Stimulated activated CD8-positive, alpha-beta memory T cell treated with anti-CD3 and anti-CD28 coated beads, Interleukin-7, amount 100 ng/mL, for 1 hour (primary cell): ENCODE measurements at places on chromosomes 16 and 17.

DNA sequence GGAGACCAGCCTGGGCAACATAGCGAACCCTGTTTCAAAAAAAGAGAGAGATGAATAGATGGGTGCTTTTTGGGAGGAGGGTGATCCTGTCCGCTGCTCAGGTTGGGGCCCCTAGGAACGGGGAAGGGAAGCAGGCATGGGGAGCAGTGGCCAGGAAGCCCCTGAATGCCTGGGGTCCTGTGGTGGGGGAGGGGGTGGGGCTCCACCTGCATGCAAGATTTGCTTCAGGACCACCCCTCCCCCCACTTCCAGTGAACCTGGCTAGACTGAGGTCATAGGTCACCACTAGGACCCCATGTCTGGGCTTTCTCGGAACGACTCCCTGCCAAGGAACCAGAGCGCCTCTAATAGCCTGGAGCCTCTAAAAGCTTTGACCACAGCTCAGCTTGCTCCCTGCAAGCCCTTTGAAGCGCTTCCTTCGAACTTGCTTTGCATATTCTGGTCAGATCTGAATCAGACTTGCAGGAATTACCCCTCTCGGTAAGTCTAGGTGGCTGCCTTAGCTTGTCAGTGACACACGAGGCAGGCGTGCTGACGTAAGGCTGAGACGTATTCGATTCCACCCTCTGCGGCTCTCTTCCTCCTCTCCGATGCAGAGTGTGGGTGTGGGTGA, 3.7 kb downstream of the SOCS3 start:
- DNase-seq = peak; percentile 73

DNA sequence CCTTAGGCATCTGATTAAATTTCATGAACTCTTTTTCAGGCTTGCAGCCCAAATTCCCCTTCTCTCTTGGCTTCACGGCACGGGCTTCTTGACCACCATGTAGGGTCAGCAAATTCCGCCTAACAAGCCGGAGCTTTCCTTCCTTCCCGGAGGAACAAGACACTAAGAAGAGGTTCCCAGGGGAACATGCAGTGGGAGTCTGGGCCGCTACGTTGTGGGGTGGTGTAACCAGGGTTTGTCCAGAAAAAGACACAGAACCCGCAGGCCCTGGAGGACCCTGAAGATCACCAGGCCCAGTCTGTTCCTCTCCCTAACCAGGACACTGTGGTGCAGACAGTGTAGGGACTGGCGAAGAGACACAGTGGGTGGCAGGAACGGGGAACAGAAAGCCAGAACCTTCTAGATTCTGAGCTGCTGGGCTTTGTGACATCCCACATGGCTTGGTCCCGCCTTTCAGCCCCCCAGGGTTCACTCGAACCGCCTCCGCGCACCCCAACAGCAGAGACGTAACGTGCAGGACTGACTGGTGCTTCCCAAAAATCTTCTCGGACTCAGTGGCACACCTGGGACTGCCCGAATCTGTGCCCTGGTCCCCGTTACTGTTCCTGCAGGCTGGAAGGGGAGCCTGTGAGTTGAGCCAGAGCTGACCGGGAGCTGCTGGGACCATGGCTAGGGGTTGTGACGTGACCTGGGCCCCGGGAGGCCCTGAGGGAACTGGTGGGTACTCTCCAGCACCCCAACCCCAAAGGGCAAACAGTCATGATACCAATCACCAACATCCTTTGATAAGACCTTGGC, 55.2 kb downstream of the TBC1D16 start:
- no peak for DNase-seq

DNA sequence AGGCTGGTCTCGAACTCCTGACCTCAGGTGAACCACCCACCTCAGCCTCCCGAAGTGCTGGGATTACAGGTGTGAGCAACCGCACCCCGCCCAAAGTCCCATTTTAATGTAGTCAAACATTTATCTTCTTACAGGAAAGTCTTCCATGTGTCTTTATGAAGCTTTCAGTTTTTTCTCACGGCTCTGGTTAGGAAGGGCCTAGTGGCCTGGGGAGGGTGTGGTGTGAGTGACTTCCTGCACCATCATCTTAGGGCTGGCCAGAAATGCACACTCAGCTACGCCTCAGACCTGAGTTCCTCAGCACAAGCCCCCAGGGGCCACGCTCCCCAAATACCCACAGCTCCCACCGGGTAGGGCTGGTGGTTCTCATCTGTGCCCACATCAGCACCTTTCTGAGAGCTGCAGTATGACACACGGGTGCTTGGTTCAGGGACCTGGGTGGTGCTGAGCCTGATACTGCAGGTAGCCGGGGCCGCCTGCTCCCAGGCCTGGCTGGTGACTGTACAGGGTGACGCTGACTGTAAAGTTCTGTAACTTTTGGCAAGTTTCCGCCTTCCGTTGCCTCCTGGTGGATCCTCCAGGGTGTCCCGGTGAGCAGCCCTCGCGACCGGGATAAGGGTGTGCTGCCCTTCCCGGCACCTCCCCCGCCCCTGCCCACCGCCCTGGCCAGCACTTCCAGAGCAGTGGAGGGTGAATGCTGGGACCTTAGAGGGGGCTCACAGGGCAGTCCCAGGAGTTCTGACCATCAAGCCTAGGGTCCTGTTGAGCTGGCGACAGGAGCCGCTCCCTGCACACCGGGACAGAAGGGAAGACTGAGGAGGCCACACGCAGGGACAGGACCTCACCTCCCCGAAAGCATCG, 52.5 kb downstream of the ZNF778 start:
- no peak for DNase-seq

GRCh38 chr16:56269811-56270684, 78.8 kb downstream of the GNAO1 start:
- DNase-seq = no peak

- DNase-seq = no peak
Observed at GRCh38 chr17:47632991-47633390, 16.7 kb upstream of the KPNB1 start.

GRCh38 chr17:45030733-45031132, 20.7 kb downstream of the DCAKD start:
- no peak for DNase-seq

DNA sequence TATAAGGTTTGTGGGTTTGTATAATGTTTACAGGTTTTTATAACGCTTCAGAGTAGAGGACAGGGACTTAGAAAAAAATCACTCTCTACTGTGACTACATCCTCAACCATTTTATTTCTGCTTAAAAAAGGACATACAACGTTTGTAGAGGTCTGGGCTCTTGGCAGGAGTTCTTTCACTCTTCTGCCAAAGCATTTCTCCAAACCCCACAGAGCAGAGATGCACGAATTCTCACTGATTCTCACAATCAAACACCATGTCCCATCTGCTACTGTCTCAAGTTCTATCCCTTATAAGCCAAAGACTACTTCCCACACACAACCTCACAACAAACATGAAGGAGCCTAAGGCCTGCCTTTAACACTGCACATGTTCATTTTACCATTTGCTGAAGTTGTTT, 7.0 kb upstream of the ANKFY1 start:
- no peak for DNase-seq

- DNase-seq = no peak
Observed at GRCh38 chr17:5413682-5414081, 5.8 kb downstream of the NUP88 start.

- no peak for DNase-seq
Observed at GRCh38 chr17:27244011-27244410, 49.9 kb upstream of the WSB1 start.

GRCh38 chr17:12180644-12181261, 160.1 kb downstream of the MAP2K4 start:
- no peak for DNase-seq

DNA sequence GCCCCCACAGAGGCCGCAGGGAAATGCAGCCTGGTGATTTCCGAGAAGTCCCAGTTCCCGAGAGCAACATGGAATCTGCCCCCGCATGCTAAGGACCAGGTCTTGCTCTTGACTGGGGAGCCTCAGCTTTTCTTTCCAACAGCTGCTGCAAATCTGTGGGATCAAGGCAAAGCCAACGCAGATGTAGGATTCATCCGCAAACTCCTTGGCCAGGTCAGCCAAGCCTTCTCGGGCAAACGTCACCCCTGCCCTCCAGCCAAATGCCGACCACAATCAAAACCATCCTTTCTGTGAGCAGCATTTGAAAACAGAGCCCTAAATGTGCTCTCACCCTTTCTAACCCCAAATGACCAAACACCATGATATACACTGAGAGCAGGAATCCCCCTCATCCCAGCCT, 54.0 kb downstream of the MRM3 start:
- no peak for DNase-seq

DNA sequence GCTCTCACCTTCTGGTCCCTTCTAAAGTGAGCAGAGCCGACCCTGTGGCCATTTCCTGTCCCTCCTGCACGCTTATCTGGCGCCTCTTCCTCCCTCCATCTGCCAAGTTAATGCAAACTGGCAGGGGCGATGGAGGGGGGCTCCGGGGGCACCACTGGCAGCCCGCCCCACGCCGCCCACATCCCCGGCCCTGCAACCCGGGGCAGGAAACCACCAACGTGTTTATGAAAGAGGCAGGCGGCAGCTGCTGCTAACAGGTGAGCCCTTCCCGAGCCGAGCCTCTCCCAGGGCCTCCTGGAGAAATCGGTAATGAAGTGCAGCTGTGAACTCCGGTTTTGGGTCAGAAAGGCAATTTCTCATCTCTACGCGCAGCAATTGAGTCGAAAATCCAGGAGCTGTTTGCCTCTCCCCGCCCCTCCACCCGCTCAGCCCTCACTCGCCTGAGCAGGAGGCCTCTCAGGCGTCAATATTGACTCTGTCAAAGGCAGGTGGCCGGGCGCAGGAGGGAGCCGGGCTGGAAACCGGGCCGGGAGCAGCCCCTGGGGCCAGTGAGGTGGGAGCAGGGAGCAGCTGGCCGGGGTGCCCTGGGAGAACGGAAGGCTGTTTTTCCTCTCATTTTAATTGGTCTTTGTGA, 164.4 kb upstream of the GSE1 start:
- DNase-seq = no peak

GRCh38 chr16:55101026-55101425, 170.4 kb downstream of the IRX5 start:
- no peak for DNase-seq

- DNase-seq = no peak
Observed at GRCh38 chr16:83803811-83804210, 4.0 kb upstream of the HSBP1 start.

DNA sequence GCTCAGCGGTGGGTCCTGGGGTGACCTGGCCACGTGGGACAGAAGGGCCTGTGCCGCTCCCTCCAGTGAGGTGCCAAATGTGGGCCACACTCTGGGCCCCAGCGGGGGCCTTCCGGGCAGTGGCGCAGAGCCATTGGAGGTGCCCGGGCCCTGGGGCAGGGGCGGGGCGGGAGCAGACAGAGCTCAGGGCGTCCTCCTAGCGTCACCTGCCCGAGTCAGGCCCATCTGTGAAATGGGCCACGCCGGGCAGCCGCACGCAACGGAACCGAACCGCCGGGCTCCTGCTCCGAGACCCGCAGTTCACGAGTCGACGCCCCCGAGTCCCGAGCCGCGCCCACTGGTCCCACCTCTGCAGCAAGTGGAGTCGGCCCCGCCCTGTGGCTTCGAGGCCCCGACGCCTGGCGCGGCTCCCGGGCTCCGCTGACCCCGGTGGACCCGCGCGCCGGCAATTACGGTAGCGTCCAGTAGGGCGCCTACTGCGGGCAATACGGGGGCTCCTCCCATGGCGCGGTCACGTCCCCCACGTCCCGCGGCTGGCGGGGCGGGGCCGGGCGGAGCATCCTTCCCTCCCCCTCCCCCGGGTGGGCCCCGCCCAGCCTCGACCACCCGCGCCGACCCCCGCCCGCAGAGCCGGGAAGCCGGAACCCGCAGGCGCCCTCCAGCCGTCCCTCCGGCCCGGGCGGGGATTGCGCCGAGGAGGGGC, 1.9 kb downstream of the SLC16A3 start:
- no peak for DNase-seq

- DNase-seq = no peak
Observed at GRCh38 chr17:73616873-73617404, 27.3 kb downstream of the SDK2 start.

DNA sequence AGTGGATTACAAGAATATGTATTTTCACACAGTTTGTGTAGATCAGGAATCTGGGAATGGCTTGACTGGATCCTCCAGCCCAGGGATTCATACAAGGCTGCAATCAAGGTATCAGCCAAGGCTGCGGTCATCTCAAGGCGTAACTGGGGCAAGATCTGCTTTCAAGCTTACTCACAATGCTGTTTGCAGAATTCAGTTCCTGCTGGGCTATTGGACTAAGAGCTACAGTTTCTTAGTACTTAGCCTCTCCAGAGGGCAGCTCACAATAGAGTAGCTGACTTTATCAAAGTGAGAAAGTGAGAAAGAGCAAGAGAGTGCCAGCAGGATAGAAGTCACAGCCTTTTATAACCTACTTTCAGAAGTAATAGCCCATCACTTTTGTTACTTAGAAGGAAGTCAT, 211.0 kb downstream of the MAP2K6 start:
- DNase-seq = no peak

DNA sequence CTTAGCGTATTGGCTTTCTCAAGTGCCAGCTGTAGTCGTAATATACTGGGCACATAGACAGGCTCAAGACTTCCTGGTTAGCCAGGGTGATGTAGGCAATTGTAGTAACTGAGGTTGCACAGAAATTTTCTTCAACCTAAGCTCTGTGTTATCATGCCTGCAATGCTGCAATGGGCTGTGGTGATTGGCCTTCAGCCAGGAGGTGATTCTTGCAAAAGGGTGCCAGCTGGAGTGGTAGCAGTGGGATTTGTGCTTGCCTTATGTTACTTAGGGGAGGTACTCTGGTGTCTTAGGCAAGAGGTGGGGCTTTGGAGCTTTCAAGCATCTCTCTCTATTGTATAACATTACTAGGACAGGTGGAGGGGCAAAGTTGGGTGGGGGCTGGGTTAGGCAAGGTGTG, 495.1 kb downstream of the CDH11 start:
- no peak for DNase-seq

DNA sequence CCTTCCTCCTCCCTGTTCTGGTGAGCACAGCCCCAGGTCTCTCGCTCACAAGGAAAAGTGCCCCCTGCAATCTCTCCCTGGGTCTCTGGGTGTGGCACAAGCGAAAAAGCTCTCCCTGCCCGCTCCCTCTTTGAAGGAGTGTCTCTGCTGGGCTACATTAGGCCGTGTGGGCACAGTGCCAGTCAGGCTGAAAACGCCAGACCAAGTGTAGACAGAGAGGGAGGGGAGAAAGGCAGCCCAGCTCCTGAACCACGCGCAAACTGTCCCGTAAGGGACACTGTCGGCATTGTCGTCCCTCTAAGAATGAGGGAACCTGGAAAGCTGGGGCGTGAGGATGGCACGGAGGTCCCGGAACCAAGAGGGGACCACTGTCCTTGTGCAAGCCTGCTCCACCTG, 3.9 kb downstream of the SMIM5 start:
- no peak for DNase-seq

DNA sequence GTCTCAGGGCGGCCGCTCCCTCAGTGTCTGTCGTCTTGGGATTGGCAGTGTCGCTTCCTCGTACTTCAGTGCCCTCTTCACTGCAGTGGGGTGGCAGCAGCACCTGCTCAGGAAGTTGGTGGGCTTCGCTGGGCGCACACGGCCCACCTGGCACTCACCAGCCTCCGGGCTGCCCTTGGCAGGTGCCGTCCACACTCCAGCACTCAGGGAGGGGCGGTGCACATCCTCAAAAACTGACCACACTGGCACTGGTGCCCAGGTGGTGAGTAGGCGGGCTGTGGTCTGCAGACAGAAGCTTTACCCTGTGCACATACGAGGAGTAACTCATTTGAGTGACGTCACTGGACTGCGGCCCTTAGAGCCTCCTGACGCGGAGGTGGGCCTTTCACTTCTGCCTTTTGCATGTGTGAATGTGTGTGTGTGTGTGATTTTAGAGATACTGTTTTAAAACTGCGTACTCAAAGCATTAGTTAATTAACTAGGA, 94.6 kb downstream of the BANP start:
- DNase-seq = no peak

- DNase-seq = no peak
Observed at GRCh38 chr17:65079489-65079900, 23.0 kb upstream of the GNA13 start.

- no peak for DNase-seq
Observed at GRCh38 chr17:32136856-32137255, 5.4 kb upstream of the RHOT1 start.
